ENCODE measurements at places on chromosomes 11 and 22. TPM values are rescaled to one million over a fixed set of nuclear protein-coding genes. Genes with fewer than 3 reads are reported as not detected.

- DNase-seq, result no peak
- no peak overlapping the region for H3K4me3 ChIP-seq
- no peaks in the 10 kb centered on the region for H3K27me3 ChIP-seq
- no peak overlapping the region for H3K27ac ChIP-seq
- no peaks in the 10 kb centered on the region for H3K36me3 ChIP-seq
These were observed 40.7 kb upstream of the DKK3 start for GRCh38 chr11:12048936-12049790.

SERPIND1 gene
- not detected for total RNA-seq

SMIM35 gene
- not detected for total RNA-seq

ACRV1 gene
- total RNA-seq, result not detected

FLRT1 gene
- total RNA-seq, result not detected

OR51E2 gene
- 0.69 TPM for total RNA-seq

Measured in uterus (tissue), 4 donors.